SJSA1 (cell line): ENCODE measurements at places on chromosomes 11 and 22. TPM values are rescaled to one million over a fixed set of nuclear protein-coding genes. Genes with fewer than 3 reads are reported as not detected.

Gene DDI1
- not detected in 2 replicates for total RNA-seq

- DNase-seq: no peak
Observed at GRCh38 chr11:134517621-134518293, 105.7 kb upstream of the B3GAT1 start.

GRCh38 chr22:45441138-45441537, 27.6 kb downstream of the RIBC2 start:
- DNase-seq: peak; percentile 65

Gene ZBTB16
- not detected in 2 replicates for total RNA-seq

Gene ZNRF3
- 3.2 and 6.0 TPM in 2 replicates for total RNA-seq

Gene FAM168A
- total RNA-seq: 9.9 and 15.2 TPM in 2 replicates

DNA sequence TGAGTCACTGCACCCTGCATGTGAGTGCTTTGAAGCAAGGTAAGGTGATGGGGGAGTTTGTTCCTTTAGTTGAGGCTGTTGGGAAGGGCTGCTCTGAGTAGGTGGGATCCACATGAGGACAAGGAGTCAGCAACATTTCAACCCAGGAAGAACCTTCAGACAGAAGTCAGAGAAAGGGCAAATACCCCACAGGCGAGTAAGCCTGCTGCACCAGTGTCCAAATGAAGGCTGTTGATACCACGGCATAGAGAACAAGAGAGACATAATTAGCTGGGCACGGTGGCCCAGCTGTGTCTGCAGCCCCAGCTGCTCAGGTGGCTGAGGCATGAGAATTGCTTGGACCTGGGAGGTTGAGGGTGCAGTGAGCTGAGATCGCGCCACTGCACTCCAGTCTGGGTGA, 54.3 kb upstream of the CLMP start:
- DNase-seq: no peak

- no peak for DNase-seq
Observed at GRCh38 chr22:45964372-45964771, 12.6 kb downstream of the WNT7B start.

Gene PAX6
- 1.7 and 2.9 TPM in 2 replicates for total RNA-seq

Gene KCNJ4
- total RNA-seq: not detected in 2 replicates

GRCh38 chr11:119907122-119907851, 178.3 kb upstream of the NECTIN1 start:
- DNase-seq: no peak

Gene TEF
- 7.4 and 9.4 TPM in 2 replicates for total RNA-seq

Gene GRAP2
- total RNA-seq: 0.61 TPM in 1 of 2 replicates, not detected in the other

Gene PRODH
- total RNA-seq: not detected in 2 replicates

DNA sequence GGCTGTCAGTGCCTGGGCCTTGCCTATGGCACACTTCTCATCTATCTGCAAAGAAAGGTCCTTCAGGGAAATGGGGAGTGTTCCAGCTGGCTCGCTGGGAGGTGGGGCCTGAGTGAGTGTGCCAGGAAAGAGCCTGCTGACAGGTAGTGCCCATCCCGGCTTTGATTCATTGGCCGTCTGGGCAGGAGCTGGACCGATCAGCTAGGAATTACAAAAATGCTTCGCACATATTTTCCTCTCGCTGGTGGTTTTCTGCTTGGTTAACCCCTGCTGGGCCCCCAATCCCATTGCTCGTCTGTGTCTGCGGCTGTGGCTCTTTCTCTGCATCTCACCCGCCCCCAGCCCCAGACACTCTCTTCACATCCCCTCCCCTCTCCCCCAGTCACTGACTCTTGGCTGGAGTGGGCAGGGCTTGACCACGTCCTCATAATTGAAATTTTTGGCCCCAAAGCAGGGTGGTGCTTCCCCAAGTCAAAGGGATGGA, 10.8 kb downstream of the LIF start:
- peak; percentile 83 for DNase-seq

Gene GP1BB
- total RNA-seq: 0.53 and 4.9 TPM in 2 replicates

- DNase-seq: no peak
Observed at GRCh38 chr11:8833568-8834315, 77.2 kb upstream of the AKIP1 start.
